Fibroblast of lung (primary cell): ENCODE measurements at places on chromosomes 4 and X. TPM values are rescaled to one million over a fixed set of nuclear protein-coding genes. Genes with fewer than 3 reads are reported as not detected.

GRCh38 chr4:924107-925096 lies 7.7 kb downstream of the GAK start:
- no peaks in the 10 kb centered on the region for H3K36me3 ChIP-seq
- H3K4me3 ChIP-seq: no peak overlapping the region
- no peak for DNase-seq
- no peaks in the 10 kb centered on the region for H3K27me3 ChIP-seq

TRO gene
- 11.3 and 13.0 TPM in 2 replicates for total RNA-seq

DNA sequence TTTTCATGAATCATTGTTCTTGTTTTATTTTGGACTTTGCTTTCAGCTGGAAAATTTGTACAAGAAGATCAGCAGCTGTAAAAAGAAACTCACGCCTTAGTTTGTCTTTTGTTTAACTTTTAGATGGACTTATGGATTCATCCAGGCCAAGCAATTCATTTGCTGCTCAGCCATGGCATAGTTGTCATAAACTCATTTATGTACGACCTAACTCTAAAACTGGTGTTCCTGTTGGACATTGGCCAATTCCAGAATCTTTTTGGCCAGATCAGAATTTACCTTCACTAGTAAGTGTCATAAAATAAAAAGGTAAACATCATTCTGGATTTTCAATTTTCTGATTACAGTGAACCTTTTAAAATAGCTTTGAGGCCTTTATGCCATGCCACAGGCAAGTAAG lies 29.1 kb downstream of the INTS6L start:
- H3K36me3 ChIP-seq: no peaks in the 10 kb centered on the region
- no peaks in the 10 kb centered on the region for H3K27me3 ChIP-seq
- H3K4me3 ChIP-seq: no peak overlapping the region
- H3K4me1 ChIP-seq: no peaks in the 10 kb centered on the region
- DNase-seq: no peak

DNA sequence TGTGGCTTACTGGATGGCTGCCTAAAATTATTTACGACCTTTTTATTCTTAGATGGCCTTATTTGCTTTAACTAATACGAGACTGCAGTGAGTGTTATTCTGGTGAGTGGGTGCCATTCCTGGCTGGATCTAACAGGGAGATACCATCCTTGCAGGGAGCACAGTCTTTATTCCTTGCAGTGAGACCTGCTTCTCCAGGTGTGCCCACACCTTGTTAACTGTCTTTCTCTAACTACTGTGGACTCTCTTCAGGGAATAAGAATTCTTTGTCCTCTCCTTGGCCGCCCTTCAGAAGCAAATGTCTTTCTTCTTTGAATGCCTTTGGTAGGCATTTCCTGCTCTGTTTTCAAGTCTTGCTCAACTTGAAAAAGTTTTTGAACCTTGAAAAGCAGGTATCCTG lies 34.1 kb upstream of the STOX2 start:
- H3K36me3 ChIP-seq: no peaks in the 10 kb centered on the region
- no peaks in the 10 kb centered on the region for H3K27me3 ChIP-seq
- H3K27ac ChIP-seq: no peak overlapping the region
- H3K4me1 ChIP-seq: no peaks in the 10 kb centered on the region

DNA sequence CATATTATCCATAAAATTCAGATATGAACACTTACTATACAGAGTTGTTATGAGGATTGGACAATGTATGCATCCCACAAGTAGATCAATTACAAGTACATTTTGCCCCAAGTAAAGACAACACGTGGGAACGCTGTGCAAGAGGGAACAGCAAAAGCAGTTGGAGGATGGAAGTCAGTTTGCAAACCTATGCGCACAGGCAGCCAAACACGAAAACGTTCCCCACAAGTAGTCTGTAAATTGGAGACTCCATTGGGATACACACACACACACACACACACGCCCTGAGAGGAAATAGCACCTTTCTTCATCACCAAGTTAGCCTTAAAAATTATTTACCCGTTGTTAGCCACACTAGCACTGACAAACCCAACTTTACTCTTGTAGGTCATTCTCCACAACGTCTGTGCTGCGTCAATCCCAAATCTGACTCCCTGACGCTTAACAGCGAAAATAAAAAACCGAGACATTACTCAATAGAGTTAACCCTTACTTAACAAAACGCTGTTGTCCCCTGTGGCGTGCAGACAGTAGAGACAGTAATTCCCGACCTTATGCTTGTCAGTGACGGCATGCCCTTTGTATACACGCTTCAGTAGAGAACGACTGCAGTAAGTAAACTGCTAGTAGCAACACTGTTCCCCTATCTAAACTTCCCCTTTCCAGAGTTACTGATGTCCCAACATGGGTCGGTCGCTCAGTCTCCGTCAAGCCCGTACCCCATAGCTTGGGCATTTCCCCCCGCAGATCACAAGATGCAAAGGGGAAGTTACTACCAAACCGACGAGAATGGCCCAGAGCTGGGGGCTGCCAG lies 730 bp downstream of the MANBA start:
- H3K4me3 ChIP-seq: peak overlapping the region; percentile 74
- DNase-seq: peak; percentile 62
- H3K27ac ChIP-seq: peak overlapping the region; percentile 72
- no peaks in the 10 kb centered on the region for H3K27me3 ChIP-seq
- H3K4me1 ChIP-seq: no peaks in the 10 kb centered on the region
